CD4-positive, alpha-beta memory T cell (primary cell): ENCODE measurements at places on chromosomes 11 and 22.

DNA sequence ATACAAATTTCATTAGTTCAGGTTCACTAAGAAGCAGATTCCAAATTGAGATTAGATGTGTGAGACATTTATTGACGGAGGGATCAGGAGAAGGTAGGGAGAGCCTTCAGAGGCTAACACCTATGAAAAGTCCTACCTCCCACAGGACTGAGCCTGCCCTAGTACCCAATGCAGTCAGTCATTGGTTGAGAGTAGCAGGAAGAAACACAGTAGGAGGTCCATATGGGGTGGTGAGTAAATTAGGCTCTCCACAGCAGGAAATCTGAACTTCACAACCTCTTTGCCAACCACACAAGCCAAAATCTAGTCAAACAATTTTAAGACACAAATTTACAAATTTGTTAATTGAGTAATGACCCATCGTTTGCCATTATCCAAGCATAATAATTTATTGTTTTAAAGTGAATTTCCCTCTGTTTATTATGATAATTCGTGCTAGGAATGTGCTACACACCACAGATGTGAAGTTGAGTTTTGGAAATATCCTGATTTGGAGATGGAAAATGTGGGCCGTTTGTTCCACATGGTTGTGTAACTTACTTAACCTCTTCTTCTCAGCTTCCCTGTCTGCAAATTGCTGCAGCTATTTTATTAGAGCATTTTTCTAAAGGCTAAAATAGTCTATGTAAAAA lies 542.1 kb downstream of the ETS1 start:
- no peak for DNase-seq

GRCh38 chr11:39367534-39367933 lies 2091.9 kb downstream of the LRRC4C start:
- DNase-seq, result no peak

DNA sequence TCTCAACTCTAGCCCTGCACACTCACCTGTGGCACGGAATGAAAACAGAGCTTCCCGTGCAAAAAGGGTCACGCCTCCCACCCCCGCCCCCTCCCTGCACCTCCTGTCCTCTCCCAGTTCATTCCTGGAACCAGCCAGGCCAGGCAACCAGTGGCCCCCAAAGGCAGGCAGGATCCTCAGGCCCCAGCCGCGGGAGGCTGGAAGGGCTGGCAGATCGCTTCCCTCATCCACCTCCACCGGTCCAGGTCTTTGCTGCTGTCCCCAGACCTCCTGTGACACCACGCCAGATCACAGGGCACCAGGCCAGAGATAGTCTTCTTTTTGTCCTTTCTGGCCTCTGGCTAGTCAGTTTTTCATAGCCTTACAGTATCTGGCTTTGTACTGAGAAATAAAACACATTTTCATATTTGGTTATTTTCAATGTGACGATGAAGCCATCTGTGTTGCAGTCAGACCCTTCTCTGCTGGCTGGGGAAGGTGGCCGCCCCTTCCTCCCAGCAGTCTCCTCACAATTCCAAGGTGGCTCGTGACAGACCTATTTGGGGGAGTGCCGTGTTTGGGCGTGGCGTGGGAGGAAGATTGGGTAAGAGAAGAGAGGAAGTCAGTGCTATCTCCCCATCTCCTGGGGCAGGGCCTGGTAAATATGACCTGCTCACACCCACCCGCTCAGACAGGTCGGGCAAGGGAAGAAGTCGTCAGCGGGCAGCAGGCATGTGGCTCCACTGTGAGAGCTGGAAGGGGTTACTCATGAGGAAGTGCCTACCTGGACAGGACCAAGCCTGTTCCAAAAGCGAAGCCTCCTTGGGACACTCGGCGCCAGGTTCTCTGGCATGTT lies 9.1 kb downstream of the SSH3 start:
- DNase-seq, result peak; percentile 53

GRCh38 chr22:48581205-48581766 lies 1246.4 kb downstream of the BRD1 start:
- no peak for DNase-seq

DNA sequence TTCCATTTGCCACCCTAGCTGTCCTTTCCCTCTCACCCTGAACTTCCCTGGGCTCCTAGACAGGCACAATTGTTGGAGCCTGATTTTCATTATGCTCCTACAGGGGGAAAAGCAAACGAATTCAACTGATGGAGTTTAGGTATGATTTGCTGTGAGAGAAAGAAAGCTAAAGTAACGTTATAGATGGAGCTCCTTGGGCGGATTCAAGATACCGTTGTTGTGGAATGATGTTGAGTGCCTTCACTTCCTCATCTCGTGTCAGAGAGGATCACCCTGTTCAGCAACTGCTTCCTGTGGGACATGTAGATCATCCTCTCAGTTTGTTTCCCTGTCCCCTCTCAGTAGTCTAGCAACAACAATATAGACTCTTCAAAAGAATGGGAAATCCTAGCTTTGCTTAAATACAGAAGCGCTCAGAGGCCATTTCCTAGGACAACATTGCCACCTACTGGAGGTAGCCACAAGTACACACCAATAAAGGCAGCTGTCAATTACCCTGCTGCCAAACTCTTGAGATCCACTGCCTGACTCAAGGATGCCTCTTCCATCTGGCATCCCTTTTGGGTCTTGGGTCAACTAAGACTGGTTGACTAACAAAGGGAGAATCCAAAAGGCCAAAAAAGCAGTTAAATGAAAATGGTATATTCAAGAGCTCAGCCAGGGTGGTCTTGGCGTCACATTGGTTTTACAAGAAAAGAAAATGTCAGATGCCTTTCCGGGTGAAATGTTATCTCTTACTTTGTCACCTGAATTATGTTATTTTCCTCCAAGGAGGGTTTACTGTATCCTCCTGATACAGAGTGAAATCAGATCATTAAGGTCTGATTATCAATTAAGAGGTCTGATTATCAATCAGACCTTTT lies 13.5 kb upstream of the DTX4 start:
- DNase-seq, result peak; percentile 68

DNA sequence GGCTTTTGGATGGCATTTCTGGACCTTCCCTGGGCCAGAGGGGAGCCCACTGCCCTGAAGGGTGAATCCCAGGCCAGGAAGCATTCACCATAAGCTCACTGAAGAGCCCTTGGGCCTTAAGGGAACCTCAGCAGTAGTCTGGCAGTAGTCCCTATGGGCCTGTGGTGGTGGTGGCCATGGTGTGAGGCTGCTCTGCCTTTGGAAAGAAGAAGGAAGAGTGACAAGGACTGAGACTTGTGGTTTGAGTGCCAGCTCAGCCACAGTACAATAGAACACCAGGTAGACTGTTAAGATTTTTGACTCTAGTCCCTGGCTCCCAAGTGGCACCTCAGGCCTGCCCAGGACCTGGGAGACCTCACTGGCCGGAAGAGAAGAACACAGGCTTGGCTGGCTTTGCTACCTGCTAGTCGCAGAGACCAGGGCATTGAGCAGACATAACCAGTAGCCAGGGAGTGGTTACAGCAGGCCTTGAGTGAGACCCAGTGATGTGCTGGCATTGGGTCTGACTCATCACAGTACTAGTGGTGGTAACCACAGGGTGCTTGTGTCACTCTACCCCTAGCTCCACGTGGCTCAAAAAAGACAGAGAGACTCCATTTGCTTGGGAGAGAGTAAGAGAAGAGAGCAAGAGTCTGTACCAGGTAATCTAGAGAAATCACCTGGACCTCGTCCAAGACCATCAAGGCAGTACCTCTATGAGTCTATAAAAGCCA lies 259.8 kb upstream of the BLID start:
- no peak for DNase-seq

DNA sequence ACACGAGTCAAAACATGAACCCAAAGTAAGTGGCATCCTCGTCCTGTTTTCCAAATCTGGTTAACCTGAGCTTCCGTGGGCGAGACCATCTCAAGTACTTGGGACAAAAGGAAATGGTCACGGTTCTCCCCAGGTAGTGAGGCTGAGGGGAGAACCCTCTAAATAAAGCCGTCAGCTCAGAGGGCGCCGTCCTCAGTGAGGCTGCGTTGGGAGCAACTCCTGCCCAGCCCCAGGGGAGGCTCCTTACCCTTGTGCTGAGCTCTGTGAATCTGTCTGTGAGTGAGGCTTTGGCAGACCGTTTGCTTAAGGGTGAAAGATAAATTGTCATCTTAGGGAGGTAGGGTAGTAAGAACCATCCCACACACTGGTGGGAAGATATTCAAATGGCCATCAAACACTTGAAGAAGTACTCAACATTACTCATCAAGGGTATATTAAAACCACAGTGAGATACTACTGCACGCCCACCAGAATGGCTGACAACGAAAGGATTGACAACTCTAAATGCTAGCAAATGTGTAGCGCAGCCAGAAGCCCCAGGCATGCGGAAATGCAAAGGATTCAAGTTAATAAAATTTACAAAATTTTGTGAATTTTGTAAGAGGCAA lies 321.0 kb downstream of the TBC1D22A start:
- no peak for DNase-seq

GRCh38 chr22:38653741-38654140 lies 2.5 kb downstream of the FAM227A start:
- DNase-seq, result no peak

DNA sequence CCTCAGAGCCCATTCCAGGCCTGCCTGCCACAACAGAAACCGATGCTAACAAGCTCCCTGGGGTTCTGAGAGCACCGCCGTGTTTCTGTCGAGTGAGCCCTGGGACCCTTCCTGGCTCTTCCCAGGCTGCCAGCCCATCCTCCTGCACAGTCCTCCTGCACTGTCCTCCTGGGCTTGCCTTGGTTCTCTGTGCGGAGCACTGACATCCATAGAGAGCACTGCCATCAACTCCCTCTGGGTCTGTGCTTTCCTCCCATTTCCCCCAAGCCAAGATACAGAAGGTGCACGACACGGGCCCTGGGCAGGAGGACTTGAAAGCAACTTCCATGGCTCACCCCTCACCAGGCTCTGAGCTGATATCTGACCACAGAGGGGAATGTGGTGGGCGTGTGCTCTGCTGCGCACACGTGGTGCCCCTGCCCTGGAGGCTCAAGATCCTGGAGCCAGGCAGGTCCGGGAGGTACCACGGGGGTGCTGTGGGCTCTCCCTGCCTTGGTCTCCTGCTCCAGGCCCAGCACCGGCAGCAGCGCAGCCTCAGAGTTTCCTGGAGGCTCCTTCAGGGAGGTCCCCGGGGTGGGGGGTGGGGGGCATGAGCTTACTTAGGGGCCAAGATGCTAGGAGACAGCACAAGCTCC lies 304.2 kb downstream of the BRD1 start:
- DNase-seq, result no peak

GRCh38 chr22:49588739-49589138 lies 238.9 kb downstream of the BRD1 start:
- DNase-seq, result no peak

DNA sequence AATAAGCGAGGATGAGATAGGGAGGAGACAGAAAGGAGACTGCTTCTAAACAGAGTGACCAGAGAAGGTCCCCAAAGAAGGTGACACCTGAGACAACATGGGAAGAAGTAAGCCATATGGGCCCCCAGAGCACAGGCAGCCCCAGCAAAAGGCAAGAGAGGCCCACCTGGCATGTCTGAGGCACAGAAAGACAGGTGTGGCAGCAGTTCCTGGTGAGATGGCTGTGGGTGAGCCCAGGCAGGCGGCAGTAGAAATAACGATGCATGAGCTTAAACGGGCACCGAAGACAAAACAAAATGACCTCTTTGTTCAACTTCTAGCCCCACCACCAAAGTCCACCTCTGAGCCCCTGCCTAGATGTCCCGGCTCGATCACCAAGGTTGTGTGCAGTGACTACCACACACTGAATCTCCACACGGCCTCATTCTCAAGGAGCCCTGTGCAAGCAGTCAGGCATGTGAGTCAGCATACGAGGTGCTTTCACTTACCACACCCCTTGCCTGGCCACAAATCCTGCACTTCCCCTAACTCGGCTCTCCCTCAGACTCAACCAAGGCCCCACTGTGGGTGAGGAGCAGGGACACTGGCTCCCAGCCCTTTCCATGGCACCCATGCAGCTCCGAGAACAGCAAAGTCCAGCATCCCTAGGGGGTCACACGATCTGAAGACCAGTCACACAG lies 77.6 kb downstream of the PACSIN2 start:
- no peak for DNase-seq

DNA sequence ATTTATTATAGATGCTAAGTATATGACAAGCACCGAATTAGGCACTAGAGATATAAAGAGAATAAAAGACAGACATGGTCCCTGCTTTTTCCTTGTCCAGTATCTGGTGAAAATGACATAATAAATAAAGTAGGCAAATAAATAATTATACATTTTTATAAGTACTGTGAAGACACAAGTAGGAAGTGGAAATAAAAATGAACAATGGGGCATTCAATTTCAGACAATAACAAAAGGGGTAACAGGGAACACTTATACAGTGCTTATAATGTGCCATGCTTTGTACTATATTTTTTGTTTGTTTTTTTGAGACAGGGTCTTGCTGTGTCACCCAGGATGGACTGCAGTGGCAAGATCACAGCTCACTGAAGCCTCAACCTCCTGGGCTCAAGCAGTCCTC lies 4.3 kb downstream of the KBTBD3 start:
- no peak for DNase-seq

DNA sequence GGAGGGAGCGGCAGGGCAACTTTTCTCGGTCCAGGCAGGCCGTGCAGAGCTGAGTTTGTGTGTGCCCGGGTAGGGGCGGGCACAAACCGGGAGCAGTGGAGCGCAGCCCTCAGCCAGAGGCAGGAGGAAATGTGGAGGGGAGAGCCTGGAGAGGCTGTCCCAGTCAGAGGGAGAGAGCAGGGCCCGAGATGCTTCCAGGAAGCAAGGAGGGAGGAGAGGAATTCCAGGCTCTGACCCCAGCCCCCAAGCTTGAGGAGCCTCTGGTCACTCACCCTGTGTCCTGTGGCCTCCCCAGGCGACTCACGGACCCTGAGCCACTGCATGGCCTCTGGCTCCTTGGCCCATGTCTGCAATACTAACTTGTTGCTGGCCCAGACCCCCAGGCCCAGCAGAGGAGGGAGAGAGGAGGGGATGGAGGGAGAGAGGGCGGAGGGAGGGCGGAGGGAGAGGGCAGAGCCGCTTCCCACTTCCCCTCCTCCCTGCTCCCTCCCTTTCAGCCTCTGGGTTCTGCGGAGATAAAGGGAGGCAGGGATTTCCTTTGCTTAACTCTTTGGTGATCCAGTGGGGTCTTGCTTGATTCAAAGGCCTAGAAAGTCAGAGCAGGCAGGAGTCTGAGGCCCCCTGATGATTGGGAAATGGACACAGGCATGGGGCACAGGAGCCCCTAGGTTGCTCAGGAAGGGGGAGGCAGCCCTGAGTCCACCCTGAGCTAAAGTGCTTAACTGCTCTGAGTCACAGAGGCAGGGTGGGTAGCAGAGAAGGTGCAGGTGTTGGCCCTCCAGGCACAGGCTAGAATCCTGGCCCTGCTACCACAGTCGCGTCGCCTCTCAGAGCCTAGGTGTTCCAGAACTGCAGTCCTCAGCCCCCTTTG lies at the start of gene C1QTNF6:
Gene C1QTNF6, minus strand, starts transcription at position 357 of the 871 bp plus-strand sequence. Its CDS starts 34 bp downstream, at position 323.
- DNase-seq, result no peak

- DNase-seq, result no peak
Observed at GRCh38 chr11:36574486-36574885, 6.7 kb downstream of the RAG1 start.

DNA sequence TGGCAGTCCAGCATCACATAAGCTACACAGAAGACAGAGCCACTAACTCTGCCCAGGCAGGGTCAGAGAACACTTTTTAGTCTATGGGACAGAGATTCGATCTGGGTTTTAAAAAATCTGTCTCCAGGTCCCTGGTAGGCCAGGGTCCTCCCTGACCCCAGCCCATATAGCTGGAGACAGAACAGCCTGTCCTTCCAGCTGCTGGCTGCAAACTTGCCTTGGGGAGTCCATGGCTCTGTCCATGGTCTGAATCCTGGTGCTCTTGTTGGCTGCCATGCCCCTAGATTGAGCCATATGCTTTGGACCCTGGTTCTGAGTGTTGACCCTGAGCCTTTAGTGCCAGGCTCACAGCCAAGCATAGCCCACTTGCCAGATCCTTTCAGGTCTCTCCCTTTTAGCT lies 13.3 kb upstream of the LIPT2 start:
- DNase-seq, result no peak

GRCh38 chr11:111604392-111605009 lies 2.3 kb downstream of the SIK2 start:
- no peak for DNase-seq

- no peak for DNase-seq
Observed at GRCh38 chr11:19093976-19094375, 23.0 kb upstream of the ZDHHC13 start.
